NCI-H187 treated with DMSO at 0.1 percent for 48 hours (cell line): ENCODE measurements at places on chromosomes 13 and 19.

GRCh38 chr13:44906230-44906629, 83.0 kb downstream of the NUFIP1 start:
- no peak for DNase-seq

GRCh38 chr19:4597975-4598671, 38.6 kb upstream of the SEMA6B start:
- no peak for DNase-seq

DNA sequence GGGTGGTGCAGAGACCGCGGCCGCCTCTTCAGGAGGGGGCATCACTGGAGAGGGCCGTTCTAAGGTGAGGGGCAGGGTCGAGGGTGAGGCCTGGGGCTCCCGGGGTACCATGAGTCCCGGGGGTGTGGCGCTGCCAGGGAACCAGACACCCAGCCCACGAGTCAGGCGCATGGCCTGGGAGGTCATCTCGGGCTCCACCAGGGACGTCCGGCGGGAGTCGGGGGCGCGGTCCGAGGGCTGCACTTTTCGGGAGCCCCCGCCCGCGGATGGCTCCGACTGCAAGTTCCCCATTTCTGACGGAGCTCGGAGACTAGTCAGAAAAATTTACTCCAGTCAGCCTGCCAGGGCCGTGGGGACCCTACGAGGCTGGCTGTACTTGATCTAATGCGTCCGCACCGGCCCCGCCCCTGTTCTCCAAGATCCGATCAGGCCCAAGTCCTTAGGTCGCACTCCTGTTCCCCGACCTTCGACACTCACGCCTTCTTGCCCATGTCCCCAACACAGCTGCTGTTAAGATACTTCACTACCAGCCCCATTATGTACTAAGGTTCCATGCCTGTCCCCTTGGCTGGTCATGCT, 774 bp downstream of the GGN start:
- DNase-seq, result no peak

GRCh38 chr13:32278426-32278825, 36.7 kb downstream of the ZAR1L start:
- DNase-seq, result no peak

GRCh38 chr13:98343461-98343860, 166.4 kb upstream of the RNF113B start:
- no peak for DNase-seq

DNA sequence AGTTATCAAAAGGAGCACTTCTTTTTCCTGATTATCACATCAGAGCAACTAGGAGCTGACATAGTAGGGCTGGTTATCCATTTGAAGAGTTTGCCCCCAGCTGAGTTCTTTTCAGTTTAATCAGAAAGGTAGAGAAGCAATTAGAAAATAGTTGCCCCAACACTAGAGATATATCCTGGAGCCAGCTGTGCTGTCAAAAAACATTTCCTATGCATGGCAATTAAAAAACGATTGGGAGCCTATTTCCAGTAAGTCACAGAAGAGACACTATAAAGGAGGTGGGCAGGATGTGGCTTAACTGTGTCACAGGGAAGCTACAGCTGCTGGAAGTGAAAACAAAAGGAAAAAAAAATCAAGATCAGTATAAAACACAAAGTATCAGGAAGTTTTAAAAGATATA, 155.7 kb upstream of the SLITRK1 start:
- no peak for DNase-seq
